ENCODE measurements at places on chromosomes 16 and 17.

DNA sequence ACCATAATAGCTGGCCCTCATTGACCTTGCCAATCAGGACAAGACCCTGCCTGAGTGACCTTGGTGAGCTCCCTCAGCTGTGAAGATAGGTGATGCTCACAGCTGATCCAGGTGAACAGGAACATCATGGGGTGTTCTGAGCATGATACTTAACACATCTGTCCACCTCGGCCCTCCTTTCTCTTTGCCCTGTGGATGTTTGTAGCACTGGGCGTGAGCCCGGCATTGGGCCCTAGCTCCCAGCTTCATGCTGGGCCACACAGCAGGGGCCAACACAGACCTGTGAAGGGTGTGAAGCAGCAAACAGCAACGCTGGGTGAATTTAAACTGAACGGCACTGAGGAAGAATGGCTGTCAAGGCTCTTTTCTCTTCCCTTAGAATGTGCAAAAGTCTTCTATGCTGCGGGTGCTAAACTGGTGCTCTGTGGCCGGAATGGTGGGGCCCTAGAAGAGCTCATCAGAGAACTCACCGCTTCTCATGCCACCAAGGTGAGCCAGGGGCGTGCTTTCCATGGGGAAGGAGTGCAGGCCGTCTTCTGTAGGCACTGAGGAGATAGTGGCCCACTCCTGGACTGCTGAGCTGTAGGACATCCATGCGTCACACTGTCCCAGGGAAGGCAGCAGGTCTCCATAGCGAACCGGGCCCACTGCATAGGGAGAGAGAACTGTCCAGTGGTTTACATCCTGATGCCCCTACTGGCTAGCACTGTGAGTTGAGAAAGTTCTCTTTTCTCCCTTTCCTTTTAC is 35.9 kb downstream of the TMEM11 start:
- DNase-seq, result no peak

DNA sequence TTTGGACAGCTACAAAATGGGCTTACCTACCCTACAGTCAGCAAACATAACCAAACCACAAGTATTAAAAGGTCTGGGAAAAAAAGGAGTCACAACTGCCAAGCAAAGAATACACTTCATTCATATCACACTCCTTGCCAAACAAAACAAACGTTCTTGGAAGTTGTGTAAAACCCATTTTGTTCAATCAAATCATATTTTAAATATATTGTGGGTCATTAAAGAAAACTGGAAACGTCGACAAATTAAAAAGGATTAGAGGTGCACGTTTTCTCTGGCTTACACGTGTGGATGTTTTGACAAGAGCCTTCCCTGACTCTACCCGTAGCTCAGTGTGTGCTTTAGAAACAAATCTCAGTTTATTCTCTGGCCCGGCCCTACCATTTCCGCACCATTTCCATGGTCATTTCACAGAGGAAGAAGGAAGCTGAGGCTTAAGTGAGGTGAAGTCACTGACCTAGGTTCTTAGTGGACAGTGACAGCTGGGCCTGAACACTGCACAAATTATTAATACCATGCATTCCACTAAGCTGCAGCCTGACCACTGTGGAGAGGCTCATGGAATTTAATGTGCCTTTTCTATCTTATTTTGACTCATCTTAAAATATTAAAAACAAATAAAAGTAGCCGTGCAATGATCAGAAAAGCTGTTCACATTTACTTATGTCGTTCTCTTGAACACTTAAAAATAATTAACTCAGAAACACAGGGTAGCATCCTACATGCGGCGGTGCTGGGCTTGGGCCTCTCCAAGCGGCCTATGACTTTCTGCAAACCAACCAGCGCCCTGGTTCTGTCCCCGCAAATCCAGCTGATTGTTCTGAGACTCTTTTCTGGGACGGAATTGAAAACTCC is 968 bp downstream of the CEP112 start:
- no peak for DNase-seq

GRCh38 chr16:84156342-84156784 is 11.3 kb downstream of the DNAAF1 start:
- DNase-seq, result no peak

- no peak for DNase-seq
Observed at GRCh38 chr17:69672924-69673323, 258.4 kb downstream of the MAP2K6 start.

- no peak for DNase-seq
Observed at GRCh38 chr16:5841974-5842373, 744.4 kb upstream of the EEF2KMT start.

- DNase-seq, result peak; percentile 37
Observed at GRCh38 chr16:1923299-1924034, 5.3 kb upstream of the HS3ST6 start.

DNA sequence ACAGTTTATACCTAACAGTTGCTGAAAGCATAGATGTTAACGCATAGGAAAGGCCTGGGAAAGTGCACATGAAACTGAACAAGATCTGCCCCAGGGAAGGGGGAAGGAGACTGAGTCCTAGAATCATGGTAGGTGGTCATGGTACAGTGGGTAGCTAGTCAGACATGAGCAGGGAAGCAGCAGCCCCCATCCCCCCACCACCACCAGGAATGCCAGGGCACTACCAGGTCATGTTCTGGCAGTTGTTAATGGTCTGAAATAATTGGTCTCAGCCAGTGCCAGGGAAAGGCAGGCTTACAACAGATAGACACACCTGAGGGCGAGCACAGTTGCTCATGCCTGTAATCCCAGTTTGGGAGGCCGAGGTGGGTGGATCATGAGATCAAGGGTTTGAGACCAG is 185.2 kb downstream of the CPPED1 start:
- DNase-seq, result no peak

DNA sequence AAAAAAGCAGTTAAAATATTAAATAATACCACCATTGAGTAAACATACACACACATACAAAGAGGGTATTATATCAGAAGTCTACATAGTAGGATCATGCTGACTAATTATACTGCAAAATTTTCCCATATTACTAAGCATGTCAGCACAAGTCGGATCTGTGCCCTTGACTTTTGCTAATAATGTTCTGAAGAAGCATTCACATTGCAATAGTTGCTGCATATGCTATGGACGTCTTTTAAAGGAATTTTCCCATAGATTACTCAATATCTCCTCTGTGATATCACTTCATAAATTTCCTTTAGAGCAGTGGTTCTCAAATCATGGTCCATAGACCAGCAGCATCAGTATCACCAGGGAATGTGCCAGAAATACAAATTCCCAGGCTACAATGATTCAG is 110.9 kb upstream of the NUDT7 start:
- no peak for DNase-seq

- DNase-seq, result no peak
Observed at GRCh38 chr17:564526-565065, 150.0 kb downstream of the VPS53 start.

DNA sequence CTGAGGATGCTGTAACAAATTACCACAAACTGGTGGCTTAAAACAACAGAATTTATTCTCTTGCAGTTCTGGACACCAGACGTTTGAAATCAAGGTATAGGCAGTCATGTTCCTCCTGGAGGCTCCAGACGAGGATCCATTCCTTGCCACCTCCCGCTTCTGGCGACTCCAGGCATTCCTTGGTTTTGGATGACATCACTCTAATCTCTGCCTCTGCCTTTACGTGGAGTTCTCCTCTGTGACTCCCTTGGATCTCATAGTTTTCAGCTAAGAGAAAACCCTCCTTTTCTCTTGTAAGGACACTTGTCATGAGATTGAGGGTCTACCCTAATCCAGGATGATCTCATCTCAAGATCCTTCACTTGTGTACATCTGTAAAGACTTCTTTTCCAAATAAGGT is 31.4 kb upstream of the HS3ST3B1 start:
- no peak for DNase-seq

- DNase-seq, result no peak
Observed at GRCh38 chr17:77288115-77288619, 147.4 kb downstream of the SEC14L1 start.

- no peak for DNase-seq
Observed at GRCh38 chr16:73771196-73772064, 525.2 kb upstream of the PSMD7 start.

DNA sequence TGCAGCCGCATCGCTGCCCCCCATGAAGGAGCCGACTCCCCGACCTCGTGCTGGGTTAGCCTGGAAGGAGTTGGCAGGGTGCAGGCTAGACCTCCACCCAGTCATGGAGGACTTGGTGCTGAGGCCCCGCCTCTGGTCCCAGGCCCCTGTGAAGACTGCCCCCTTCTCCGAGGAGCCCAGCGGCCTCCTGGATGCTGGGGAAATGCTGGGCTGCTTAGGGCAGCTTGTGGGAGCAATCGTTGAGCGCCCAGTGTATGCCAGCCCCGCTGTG is 1.8 kb downstream of the SSTR5 start:
- no peak for DNase-seq

- no peak for DNase-seq
Observed at GRCh38 chr16:57578521-57579360, 36.3 kb downstream of the ADGRG5 start.

GRCh38 chr17:41658846-41659245 is 29.8 kb upstream of the EIF1 start:
- no peak for DNase-seq

- no peak for DNase-seq
Observed at GRCh38 chr17:79865351-79866210, 26.3 kb upstream of the CBX4 start.

- no peak for DNase-seq
Observed at GRCh38 chr16:87620201-87620495, 17.8 kb downstream of the JPH3 start.

- DNase-seq, result no peak
Observed at GRCh38 chr16:16158741-16159374, 64.4 kb downstream of the ABCC6 start.

- no peak for DNase-seq
Observed at GRCh38 chr16:22346483-22346882, 27.9 kb downstream of the CDR2 start.

- no peak for DNase-seq
Observed at GRCh38 chr17:68640242-68640989, 39.2 kb upstream of the FAM20A start.

DNA sequence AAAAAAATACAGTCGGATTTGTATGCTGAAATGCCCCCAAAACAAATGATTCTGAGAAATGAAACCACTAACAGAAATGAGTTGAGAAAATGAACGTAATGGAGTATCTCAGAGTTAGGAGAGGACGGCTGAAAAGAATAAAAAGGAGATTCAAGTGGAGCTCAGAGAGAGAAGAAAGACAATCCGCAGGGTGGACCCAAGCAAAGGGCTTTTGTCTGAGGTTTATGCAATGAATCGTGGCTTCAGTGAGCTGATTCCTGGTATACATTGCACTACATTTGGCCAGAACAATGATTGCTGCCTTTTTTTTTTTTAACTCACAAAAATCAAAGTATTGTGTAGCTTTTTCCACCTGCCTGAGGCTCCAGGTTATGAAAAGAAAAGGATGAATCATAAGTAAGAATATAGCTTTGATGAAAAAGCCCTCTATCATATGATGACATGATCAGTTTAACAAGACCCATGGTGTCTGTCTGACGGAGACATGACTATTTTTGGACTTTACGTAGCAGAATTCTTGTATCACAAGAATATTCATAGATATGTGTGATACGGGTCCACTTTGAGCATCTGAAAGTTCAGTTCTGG is 4.4 kb upstream of the MED9 start:
- DNase-seq, result no peak

DNA sequence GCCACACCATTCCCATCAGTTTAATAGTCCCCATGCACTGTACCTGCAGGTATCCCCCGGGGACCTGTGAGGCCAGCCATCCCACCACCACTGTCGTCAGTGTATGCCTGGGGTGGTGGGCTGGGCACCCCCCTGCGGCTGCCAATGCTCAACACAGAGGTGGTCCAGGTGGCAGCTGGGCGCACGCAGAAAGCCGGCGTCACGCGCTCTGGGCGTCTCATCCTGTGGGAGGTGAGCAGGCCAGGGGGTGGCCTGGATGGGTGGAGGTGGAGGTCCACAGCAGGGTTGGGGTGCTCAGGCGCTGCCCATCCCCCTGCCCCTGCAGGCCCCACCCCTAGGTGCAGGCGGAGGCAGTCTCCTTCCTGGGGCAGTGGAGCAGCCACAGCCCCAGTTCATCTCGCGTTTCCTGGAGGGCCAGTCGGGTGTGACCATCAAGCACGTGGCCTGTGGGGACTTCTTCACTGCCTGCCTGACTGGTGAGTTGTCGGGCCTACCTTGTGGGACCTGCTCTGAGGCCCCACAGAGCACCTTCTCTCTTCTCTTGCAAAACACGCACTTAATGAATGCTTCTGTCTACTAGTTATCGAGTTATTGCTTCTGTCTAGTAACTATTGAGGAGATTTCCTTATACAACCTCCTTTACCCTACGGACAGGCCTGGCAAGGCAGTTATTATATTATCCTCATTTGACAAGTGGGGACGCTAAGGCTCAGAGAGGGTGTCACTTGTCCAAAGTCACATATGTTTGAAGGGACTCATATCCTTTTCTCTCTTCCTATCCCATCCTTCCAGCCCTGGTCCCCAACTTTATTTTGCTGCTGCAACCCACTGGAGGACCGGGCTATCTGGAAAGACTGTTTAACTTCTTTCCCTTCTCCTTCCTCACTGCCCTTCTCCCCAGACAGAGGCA is 5.8 kb upstream of the TRAF4 start:
- DNase-seq, result no peak

- DNase-seq, result no peak
Observed at GRCh38 chr17:28733346-28733745, 4.8 kb downstream of the NEK8 start.

DNA sequence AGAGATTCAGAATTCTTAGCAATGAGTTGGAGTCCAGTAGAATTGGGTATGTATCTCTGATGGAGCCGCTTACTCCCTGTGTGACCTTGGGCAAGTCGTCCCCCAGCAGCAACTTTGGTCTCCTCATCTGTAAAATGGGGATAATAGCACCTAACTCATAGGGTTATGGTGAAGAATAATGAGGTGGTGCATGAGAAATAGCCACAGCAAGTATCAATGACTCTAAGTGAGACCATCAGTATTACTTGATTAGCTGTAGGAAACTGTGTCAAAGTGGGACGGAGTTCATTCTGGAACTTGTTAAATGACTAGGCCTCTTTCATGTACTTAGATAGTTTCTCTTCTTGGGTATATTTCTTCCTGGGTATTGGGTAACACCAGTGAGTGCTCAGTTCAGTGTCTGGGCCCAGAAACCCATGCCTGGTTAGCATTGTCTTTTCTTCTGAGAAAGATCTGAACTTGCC is 6.4 kb downstream of the PRKCB start:
- DNase-seq, result no peak

GRCh38 chr17:34254651-34255380 is at the start of gene CCL2:
Gene CCL2, plus strand, starts transcription at chr17:34255285. Its CDS starts 65 bp downstream, at chr17:34255350.
- DNase-seq, result peak; percentile 60

DNA sequence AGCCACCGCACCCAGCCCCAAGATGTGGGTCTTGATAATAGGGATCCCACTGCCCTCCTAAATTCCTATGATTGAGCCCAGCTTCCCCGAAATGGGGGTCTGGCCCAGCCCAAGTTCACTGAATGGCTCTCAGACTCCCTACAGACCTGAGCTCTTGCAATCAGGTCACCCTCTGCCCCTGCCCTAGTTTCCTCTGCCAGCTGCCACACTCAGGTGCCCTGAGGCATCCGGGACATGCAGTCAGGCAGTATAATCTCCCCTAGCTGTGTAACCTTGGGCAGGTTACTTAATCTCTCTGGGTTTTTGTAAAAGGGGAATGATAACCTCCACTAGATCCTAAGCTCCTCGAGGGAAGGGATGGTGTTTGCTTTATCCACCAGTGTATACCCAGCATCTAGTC is 61.1 kb upstream of the TOB1 start:
- DNase-seq, result no peak
